ENCODE measurements at places on chromosomes 1 and 21.

- no peak for DNase-seq
Measured at GRCh38 chr1:70048336-70049094, 156.9 kb downstream of the LRRC40 start.

- DNase-seq: no peak
Measured at GRCh38 chr1:111704776-111705175, 34.4 kb downstream of the INKA2 start.

GRCh38 chr1:27773826-27774445 is 917 bp downstream of the STX12 start:
- DNase-seq: no peak

- no peak for DNase-seq
Measured at GRCh38 chr1:115040501-115040900, 10.9 kb downstream of the TSHB start.

DNA sequence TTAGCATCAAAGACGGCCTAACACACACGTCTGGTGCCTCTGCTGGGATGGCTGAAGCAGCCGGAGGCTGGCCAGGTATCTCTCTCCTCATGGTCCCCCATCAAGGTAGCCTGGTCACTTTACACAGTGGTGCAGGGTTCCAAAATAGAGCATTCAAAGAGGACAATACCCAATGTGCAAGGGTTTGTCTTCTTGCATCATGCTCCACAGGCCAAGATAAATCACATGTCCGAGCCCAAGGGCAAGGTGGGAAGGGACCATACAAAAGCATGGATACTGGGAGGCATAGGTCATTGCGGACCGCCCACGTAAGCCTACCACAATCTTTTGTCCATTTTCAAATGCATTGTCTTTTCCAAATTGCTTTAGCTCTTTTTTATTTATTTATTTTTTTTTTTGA is 23.8 kb upstream of the TINAGL1 start:
- no peak for DNase-seq

DNA sequence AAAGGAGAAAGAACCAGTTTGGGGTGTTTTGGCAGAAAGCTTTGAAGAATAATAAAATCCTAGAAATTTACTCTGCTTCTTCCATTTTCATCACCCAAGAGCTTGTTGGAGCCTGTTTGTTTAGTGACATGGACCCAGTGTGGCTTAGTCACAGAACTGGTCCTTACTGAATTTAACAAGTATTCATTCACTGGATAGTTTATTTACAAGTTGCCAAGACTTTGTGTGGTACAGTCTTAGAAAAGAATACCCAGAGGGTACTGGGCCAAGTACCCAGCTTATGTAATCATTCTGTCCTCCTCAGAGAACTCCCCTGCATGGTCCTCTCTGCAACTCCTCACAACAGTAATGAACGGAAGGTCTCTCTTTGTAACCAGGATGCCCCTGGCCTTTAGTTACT is 16.4 kb downstream of the RAB4A start:
- no peak for DNase-seq

DNA sequence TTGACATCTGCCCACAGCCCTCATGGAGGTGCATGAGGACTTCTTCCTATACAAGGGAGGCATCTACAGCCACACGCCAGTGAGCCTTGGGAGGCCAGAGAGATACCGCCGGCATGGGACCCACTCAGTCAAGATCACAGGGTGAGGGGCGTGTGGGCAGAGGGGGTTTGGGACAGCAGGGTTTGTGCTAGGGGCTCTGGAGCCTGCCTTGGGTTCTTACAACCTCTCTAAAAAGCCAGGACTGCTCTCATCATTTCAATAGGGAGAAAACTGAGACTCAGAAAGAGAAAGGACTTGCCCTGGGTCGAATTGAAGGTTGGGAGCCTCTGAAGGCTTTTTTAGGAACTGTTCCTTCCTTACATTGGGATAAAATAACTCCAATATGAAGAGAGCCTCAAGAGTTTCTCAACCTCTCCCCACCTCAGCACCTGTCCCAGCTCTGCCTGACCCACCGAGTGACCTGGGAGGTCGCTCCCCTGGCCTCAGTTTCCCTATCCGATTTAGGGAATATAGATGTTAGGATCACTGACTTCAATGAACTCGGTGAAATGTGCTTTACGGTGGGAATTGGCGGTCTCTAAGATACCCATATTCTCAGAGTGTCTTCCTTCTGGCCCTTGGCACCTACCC is 9.5 kb downstream of the TINAGL1 start:
- DNase-seq: peak; percentile 40

GRCh38 chr1:216183007-216183406 is 240.2 kb downstream of the USH2A start:
- DNase-seq: no peak

DNA sequence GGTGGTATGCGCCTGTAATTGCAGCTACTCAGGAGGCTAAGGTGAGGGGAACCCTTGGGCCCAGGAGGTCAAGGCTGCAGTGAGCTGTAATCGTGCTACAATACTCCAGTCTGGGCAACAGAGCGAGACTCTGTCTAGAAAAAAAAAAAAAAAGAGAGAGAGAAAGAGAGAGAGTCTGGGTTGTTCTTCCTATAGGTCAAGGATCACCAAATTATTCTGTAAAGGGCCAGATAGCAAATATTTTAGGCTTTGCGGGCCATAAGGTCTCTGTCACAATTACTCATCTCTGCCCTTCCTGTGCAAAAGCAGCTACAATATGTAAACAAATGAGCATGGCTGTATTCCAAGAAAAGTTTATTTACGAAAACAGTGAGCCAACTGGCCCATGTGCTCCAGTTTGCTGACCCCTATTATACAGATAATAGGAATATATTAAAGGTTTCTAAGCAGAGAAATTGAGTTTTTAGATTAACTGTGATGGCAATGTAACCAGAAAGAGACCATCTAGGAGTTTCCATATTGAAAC is 2.1 kb downstream of the SASS6 start:
- no peak for DNase-seq

Measured in ureter (tissue), 1 donor.